GM19239 (cell line): ENCODE measurements at places on chromosomes 4 and X.

DNA sequence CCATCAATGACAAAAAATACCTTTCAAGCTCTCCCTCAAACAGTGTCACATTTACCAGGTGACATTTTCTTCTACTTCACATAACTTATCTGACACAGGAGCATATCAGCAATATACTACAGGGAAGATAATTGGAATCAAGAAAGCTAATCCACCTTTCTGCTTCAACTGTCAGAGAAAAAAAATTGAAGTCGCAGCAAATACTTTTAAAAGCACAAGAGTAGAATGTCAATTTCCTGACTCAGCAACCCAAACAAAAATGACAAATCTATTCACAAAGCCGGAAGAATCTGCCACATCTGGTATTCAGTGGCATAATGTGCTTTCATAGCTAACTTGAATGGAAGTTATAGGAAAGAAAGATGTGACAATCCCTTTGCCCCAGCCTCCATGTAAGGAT, 36.7 kb downstream of the AGA start:
- DNase-seq = no peak

- DNase-seq = no peak
These were observed 105.1 kb downstream of the ADRA2C start for GRCh38 chr4:3871181-3871852.

DNA sequence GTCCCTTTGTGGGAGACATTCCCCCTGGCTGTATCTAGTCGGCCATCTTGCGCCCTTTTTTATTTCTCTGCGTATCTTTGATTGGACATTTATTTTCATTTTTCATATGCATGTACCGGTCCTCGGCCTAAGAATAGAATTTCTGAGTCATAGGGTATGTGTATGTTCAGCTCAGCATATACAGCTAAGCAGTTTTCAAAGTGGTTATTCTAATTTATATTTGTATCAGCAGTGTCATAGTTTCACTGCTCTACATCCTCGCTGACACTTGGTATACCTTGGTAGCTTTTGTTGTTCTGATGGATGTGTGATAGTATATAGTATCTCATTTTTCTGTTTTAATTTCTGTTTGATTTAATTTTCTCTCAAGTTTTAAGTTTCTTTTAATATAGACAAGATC, 38.7 kb downstream of the BEX3 start:
- DNase-seq = no peak

DNA sequence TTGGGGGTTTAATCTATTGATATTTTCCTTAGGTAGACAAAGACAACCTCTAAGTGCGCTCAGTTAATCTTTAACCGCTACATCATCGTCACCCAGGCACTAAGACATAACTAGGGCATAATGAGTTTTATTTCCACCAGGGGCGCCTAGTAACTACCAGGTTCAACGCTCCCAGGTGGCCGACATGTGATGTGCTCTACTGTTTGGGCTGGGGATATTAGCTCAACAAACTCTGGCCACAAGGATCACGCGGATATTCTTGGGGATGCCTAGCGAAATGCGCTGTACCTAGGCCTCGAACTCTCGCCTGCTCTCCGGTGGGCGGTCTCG, 915 bp upstream of the RAB33B start:
- peak; percentile 53 for DNase-seq

- DNase-seq = no peak
These were observed 1.7 kb downstream of the GPRIN3 start for GRCh38 chr4:89305712-89306437.

DNA sequence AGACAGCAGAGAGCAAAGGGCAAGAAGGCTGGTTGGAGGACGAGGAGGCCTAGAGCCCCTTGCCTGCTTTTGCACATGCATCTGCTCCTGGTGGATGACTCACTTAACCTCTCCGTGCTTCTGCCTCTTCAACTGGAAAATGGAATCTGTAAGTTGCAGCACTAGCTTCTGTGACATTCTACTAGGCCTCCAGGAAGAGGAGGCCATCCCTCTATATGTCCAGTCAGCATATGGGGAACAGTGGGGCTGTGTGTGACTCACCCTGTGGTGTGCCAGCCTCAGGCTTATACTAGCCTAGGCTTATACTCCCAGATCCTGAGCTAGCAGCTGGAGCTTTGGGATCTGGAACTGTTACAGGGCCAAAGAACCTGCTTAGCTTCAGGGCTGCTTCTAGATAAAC, 36.0 kb downstream of the RTL9 start:
- no peak for DNase-seq

DNA sequence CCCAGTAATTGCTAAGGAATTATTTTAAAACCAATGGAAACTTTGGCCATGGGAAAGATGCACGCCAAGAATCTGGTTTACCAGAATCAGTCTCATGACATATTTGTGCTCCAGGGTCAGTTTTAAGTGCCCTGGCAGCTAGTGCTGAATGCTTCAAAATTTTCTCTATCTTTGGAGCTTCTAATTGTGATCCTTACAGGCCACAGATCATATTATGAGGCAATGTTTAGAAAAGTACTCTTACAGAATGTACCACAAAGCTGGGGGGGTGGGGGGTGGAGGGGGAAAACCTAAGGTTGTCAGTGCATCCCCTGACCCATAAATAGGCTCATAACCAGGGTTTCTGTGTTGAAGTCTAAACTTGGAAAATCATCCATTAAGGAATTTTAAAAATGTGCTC, 514.5 kb downstream of the INPP4B start:
- no peak for DNase-seq

DNA sequence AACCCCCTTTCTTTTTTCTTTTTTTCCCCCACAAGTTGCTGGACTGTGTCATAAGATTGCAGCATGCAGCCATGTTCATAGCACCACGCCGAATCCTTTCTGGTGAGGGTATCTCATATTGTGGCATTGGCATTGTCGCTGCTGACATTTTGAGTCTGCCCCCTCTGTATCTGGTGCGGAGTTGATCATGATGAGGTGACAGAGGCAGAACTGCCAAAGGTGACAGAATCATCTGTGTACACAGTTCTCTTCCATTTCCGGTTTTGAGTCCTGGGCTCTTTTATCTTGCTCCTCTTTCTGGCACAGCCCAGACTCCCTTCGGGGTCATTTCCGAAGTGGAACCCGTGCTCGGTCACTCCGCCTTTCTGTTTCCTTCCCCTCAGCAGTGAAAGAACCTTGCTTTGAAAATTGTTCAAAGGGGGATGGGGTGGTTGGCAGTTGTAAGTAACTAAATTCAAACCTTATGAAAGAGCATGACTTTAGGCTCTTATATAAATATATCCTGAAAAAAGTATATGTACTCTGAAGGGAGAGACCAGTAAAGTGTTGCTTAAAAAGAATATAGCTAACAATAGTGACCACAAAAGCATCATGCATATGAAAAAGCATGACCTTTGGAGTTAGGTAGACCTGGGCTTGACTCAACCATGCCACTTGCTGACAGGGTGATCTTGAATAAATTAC, 55.0 kb upstream of the BMP2K start:
- peak; percentile 38 for DNase-seq

DNA sequence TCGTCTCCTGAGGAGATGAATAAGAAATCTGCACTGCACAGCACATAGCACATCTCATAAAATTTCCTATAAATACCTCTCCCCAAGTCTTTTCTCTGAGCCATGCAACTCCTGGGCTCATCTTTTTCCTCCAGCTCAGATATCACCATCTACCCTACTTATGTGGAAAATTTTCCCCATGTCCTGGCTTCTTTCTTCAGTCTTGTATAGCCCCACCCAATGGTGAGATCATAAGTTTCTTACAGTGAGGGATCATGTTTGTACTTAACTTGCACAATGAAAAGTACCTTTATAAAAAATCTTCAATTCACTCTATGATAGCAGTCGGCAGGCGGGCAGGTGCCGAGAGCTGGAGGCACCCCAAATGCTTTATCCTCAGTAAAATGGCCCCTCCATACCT, 198.6 kb upstream of the S100G start:
- DNase-seq = no peak

DNA sequence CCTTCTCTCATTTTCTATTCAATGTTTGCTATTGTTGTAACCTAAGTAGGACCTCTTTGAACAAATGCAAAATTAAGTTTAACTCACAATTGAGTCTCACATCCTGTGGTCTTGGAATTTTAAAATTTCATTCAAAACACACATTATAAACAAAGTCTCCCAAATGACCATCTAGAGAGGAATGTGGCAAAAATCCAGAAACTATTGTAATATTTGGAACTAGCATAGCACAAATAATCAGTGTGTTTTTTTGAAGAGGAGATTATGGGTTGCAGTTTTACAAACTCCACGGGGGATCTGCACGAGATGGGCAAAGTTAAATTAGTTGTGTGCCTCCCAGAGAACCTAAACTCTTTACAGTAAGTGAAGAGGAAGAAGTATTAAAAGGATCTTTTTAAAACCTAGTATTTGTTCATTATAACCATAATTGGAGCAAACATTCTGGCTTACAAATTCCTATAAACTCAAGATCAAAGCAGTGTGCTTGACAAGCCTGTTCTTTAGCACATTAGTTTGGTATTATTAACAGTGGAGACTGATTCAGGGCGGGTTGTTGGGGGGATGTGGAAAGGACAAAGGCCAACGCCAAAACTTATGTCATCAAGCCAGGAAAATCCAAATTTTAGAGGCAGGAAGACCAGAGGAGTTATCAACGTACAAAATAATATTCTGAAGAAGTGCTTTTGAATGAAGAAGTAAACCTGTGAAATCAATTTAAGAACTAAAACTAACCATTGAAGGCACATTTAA, 22.4 kb upstream of the RBPJ start:
- DNase-seq = no peak

GRCh38 chr4:34943741-34944386, 1300.5 kb downstream of the ARAP2 start:
- DNase-seq = no peak

- DNase-seq = no peak
These were observed 3.1 kb upstream of the FBXL5 start for GRCh38 chr4:15658136-15658770.

GRCh38 chrX:118879586-118879985, 56.0 kb downstream of the ZCCHC12 start:
- no peak for DNase-seq

- no peak for DNase-seq
These were observed 9.5 kb downstream of the SLAIN2 start for GRCh38 chr4:48350871-48351270.

GRCh38 chr4:35772291-35772690, 472.0 kb downstream of the ARAP2 start:
- DNase-seq = no peak

DNA sequence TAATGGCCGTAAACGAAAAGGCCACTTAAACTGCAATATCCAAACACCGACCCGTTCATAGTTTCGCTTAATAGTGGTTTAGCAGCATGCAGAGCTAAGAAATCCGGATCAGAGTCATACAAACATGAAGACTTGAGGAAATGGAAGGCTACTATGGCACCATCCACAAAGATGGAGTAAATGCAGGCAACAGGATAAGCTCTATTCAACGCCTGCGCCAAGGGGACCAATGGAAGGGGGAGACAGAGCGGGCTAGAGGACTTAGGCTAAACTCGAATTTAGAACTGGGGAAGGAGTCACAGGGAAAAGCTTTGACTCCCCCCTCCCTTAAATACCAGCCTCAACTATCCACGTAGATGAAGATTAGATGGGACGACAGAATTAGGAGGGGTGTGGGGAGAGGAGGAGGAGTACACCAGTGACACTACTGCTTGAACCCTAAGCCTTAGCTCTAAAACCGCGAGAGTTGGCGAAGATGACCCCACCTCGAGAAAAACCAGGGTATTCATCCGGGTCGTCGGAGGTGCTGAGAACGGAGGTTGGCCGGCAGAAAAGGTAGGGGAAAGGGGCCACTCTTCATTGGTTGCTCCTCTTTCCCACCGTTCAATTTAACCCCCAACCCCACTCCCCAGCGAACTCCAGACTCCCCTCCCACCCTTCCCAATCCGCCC, 3.5 kb downstream of the HUWE1 start:
- DNase-seq = peak; percentile 2

DNA sequence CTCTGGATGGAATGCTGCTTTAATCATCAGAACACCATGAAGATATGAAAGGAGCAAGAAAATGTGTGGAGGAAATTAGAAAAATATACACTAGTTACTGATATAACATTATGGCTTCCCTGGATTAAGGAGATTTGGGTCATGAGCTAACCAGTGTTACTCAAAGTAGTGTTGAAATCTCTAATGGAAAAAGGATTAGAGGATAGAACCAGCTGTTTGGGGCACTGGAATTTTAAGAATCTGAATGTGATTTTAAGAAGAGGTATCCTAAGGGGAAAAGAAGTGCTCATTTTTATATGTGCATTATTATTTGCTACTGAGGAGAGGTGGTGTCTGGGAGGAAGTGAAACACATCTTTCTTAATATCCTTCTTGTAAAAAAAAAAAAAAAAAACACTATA, 164.1 kb upstream of the PPARGC1A start:
- no peak for DNase-seq

DNA sequence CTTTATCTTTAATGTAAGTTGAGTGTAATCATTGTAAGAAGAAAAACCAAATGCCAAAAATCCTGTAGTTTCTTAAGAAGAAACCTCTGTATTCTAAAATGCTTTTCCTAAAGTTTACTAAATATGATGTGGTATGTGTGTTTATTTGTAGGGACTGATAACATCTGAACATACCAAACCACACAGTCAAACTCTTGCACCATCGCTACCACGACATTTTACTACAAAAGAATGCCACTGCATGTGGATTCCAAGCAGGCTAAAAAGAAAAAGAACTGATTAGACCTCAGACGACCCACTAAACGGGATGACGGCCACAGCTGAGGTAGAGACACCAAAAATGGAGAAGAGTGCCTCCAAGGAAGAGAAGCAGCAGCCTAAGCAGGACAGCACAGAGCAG, 46.1 kb downstream of the LAS1L start:
- no peak for DNase-seq

DNA sequence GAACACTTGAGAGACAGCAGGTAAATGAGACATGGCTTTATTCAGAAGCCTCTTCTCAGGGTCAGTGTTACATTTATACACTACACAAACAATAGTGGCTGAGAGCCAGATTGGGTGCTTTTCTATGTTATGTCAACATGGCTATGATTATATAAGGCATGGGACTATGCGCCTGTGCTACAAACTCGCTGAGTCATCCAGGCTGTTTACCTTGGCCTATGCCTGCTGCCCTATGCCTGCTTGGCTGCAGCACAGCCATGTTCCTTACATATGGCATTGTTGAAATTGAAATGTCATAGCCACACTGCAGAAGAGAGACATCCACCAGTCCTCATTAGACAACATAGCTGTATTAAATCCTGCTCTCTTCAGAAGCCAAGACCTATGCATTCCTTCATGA, 236.3 kb upstream of the NWD2 start:
- DNase-seq = no peak

DNA sequence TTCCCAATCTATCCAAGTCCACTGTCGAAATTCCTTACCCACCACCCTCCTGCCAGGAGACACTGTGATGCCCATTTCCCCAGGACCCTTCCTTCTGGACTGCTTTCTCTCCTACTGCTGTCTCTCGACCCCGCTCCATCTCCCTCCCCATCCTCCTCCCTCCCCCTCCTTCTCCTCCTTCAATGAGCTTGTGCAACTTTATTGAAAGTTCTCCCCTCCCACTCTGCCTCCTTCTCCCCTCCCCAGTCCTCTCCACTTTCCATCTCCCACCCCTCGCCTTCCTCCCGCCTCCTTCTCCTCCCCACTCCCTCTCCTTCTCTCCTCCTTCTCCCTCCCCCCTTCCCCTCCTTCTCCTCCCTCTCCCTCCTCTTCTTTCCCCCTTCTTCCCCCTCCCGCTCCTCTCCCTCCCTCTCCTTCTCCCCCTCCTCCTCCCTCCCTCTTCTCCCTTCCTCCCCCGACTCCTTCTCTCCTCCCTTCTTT, 116.6 kb upstream of the FAT1 start:
- no peak for DNase-seq
